ENCODE measurements at places on chromosomes 1 and 21.

DNA sequence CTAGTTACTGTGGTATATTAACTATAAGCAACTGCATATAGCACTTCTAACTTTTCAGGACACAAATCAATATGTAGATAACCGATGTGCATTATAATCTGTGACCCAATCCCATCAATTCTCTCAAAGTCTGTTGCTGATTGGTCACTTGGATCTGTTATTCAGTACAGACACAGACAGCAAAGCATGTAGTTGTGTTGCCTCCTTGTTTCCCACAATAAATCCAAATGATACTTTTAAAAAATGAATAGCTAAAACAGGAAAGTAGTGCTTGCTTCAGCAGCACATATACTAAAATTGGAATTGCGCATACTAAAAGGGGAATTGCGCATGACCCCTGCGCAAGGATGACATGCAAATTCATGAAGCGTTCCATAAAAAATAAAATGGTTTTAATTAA is 28.1 kb downstream of the NDC1 start:
- no peak for DNase-seq

- no peak for DNase-seq
Observed at GRCh38 chr21:44890961-44891541, 17.6 kb upstream of the PTTG1IP start.

- DNase-seq = no peak
Observed at GRCh38 chr21:27157097-27157496, 190.2 kb upstream of the ADAMTS5 start.

DNA sequence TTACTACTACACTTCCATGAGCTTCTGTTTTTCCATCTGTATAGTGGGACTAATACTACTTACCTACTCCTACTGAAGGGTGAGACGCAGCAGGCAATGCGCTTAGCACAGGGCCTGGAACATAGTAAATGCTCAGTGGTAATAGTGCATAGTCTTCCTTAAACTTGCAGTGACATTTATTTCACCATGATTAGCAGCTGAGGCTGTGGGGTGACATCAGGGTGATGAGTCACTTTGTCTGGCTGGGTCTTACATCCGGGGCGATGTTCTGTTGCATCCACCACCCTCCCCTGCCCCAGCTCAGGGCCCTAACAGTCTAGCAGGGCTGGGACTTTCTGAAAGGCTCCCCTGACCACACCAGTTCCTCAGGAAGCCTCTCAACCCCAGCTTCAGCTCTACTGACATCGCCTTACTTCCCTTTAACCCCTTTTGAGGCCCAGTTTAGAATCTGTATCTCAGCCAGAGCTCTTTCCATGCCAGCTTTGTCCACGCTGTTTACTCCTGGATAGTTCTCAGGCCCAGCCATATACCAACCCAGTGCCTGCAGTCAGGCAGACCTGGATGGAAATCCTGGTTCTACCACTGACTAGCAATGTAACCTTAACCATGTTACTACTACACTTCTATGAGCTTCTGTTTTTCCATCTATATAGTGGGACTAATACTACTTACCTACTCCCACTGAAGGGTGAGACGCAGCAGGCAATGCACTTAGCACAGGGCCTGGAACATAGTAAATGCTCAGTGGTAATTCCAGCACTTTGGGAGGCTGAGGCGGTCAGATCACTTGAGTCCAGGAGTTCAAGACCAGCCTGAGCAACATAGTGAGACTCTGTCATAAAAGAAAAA is 66.3 kb downstream of the CD58 start:
- DNase-seq = no peak

DNA sequence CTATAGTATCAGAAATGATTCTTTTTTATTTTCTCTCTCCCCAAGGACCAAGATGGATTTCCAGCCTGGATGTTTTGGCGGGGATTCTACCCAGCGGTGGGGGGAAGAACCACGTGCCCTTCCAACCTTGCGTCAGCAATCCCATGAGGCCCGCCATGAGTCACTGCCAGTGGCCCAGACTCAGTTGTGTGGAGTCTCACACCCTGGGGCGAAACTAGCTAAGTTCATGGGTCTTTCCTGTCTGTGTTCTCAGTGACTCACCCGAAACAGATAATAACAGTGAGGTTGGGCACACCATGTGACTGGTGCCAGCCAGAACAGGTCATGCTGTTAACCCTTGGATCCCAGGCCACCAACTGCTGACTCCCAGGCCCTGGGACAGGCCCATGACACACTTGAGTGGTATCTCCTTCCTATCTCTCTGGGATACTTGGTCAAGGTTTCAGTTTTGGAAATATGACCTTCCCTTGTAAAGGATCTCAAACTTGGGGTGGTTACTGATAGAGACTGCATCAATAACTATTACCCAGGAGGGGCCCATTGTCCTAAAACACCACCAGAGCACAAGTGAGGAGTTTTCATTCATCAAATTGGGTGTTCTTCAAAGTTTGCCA is 98.0 kb upstream of the DUSP10 start:
- no peak for DNase-seq

DNA sequence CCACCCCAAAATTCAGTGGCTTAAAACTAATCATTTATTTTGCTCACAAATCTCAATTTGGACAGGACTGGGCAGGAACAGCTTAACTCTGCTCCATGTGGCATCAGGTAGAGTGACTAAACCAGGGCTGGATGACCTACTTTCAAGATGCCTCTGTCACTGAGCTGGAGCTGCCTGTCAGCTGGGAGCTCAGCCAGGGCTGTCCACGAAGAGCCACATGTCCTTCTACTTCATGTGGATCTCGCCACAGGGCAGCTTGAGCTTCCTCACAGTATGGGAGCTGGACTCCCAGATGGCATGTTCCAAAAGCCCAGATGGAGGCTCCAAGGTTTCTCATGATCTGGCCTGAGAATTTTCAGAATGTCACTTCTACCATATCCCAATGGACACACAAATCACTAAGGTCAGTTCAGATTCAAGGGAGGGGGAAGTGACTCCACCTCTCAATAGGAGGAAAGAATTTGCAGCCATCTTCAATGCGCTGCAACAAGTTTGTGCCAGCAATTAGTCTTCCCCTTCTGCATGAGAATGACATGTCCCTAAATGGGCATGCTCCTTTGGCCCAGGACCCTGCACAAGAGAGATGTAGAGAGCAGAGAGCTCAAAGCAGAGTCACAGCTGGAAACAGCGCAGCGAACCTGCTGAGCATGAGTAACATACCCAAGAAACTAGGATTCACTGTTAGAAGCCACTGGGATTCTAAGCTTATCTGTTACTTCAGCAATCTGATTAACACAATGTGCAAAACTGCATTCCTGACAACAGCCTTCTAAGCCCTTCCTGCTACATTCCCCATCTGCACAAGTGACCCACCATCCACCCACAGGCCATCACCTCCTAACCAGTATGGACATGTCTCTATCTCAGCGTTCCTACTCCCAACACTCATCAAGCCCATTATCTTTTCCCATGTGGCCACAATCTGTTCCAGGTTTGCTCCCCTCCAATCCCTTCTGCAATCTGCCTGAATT is 17.0 kb downstream of the HLCS start:
- no peak for DNase-seq

DNA sequence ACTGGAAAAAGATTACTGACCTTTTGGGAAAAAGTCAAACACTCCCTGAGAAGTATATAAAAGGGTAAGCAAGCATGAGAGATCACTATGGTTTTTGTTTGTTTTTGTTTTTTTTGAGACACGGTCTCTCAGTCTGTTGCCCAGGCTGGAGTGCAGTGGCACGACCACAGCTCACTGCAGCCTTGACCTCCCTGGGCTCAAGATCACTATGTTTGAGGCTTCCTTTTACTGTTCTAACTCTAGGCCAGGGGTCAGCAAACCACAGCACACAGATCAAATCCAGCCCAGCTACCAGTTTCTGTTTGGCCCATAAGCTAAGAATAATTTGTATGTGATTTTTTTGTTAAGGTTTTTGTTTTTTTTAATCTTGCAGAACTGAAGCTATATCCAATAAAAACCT is 25.7 kb downstream of the PSMB4 start:
- no peak for DNase-seq

GRCh38 chr1:152565115-152565514 is 1.5 kb downstream of the LCE3E start:
- no peak for DNase-seq

- DNase-seq = no peak
Observed at GRCh38 chr1:29599071-29599470, 362.7 kb downstream of the PTPRU start.

DNA sequence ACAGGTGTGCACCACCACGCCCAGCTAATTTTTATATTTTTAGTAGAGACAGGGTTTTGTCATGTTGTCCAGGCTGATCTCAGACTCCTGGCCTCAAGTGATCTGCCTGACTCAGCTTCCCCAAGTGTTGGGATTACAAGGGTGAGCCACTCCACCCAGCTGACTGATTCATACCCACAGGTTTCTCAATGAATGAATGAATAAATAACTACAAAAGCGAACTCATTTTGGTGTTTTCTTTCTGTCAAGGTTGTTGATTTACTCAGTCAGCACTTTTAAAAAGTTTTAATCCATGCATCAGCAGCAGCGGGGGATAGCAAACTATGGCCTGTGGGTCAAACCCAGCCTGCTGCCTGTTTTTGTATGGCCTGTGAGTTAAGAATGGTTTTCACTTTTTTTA is 217.5 kb downstream of the FAF1 start:
- no peak for DNase-seq

DNA sequence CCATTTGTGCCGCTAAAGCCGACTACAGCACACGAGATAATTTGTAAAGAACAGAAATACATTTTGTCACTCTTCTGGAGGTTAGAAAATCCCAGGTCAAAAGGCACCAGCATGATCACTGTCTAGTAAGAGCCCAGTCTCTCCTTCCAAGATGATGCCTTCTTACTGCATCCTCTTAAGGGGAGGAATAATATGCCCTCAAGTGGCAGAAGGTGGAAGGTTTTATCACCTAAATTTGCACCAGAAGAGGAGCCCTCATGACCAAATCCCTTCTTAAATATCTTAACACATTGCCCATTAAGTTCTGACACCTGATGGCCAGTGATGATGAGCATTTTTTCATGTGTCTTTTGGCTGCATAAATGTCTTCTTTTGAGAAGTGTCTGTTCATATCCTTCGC is 326.7 kb upstream of the RGS18 start:
- no peak for DNase-seq

GRCh38 chr21:41437729-41438128 is 11.7 kb downstream of the MX1 start:
- DNase-seq = no peak

- DNase-seq = no peak
Observed at GRCh38 chr1:7401814-7402547, 369.1 kb upstream of the VAMP3 start.

DNA sequence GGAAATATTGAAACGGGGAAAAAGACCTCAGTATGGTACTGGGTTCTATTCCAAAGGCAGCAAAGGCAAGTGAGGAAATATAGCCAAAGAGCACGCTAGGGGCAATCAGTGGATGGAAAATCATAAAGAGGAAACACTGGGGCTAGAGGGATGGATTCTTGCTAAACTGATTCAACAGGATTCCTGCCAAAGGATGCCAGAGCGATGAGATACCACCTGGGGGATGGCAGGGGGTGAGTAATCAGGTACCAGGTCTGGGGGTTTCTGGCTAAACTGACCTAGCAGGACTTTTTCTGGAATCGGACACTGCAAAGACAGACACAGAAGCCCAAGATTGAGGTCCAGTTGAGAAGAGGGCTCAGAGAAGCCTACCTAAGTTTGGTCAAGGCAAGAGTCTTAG is 6.7 kb downstream of the CHI3L2 start:
- DNase-seq = no peak

GRCh38 chr1:225578251-225578977 is 74.5 kb downstream of the ENAH start:
- DNase-seq = no peak

GRCh38 chr1:94144836-94145235 is 23.9 kb upstream of the ABCA4 start:
- no peak for DNase-seq

Data from GOT3 (cell line).